NCI-H2171 (cell line): ENCODE measurements at places on chromosomes 13 and 19.
A peak's percentile ranks its signal among the peaks of the same experiment; 100 is the strongest.

DNA sequence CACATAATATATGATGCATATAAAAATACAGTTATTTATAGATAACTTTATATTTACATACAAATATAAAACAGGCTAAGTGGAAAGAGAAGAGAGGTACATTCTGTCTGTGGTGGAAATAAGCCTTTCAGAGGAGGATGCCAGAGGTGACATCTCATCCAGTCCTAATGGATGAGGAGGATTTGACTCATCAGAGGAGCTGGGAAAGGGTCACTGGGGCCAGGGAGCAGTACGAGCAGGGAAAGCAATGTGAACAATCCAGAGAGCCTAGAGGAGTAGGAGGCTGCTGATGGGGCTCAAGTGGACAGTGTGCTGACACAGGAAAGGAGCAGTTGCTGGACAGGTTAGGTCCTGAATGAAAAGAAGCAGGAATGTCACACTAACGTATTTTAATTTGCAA, 18.6 kb downstream of the NALCN start:
- DNase-seq, result no peak

DNA sequence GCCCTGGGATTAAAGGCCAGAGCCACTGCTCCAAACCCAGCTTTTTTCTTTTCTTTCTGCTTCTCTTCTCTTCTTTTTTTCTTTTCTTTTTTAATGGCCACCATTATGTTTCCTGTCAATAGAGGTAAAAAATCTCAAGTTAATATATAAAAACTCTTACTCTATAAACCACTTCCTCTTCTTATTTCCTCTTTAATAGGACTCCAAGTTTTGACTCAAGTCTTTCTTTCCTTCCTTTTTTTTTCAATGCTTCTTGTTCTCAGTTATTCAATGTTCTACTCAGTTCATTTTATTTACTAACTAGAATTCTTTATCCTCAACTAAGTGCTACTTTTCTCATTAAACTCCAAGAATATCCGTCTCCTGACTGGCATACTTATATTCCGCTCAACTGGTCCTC, 27.1 kb upstream of the MYCBP2 start:
- DNase-seq, result no peak

- DNase-seq, result no peak
Observed at GRCh38 chr13:30572859-30573275, 44.9 kb upstream of the USPL1 start.

GRCh38 chr13:30576528-30576927, 41.2 kb upstream of the USPL1 start:
- peak; percentile 72 for DNase-seq

DNA sequence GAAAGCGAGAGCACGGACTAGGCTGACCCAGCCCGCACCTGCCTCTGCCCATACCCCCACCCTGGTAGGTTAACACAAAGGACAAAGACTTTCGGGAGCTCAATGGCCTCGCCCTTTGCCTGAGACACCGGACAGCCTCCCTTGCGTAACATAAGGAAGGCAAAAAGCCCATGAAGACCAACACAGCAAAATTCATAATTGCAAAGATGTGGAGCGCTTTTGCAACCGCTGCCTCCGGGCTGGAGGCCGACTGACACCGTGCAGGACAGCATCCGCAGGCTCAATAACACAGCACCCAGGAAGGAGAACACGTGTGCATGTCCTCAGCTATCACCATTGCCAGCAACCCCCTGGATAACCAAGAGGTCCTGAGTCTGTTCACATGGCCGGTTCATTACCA, 15.4 kb downstream of the LILRA1 start:
- DNase-seq, result no peak

DNA sequence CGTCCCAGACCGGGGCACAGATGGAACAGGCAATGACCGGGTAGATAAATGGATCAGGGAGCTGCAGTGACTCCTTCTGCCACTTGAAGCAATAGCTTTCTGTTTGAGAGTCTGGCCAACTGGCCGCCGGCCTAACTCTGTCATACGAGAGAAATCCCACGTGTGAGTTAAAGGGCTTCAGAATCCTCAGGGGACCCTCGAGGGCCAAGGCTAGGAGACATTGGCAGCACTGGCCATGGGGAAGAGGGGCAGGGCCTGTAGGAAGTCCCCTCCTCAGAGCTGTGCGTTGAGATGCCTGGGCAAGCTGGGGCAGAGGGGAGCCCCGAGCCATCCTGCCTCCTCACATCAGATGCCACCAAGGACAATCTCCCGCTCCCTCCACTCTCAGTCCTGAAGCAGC, 51.6 kb downstream of the KLF2 start:
- DNase-seq, result no peak

DNA sequence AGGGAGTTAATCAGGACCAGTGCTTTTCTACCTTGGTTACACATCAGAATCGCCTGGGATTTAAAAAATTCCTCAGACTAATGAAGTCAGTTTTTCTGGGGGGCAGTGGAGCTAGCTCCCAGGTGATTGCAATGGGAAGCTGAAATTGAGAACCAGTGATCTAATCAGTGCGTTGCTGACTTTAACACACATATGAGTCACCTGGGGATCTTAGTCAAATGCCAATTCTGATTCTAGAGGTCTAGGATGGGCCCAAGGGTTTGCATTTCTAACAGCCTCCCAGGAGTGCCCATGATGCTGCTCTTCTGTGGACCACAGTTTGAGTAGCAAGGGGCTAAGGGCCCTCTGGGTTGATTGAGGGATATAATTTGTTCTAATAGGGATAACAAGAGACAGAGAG, 54.5 kb downstream of the KL start:
- no peak for DNase-seq

DNA sequence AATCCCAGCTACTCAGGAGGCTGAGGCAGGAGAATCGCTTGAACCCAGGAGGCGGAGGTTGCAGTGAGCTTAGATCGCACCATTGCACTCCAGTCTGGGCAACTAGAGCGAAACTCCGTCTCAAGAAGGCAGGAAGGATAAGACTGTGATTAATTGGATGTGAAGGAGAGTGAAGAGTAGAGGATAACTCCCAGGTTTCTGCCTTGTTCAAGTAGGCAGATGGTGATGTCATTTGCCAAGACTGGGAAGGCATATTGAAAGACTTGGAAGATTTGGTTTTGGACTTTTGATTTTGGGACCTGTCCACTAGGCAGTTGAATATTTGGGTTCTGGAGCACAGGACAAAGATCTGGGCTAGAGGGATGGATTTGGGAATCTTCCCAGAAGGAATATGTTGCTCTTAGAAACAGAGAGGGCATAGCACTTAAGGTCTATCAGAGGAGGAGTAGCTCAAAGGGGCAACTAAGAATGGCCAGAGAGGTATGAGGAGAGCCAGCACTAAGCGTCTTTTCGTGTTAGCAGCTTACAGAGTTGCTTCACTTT, 20.0 kb downstream of the GARRE1 start:
- DNase-seq, result no peak

GRCh38 chr19:53977991-53978731, 13.3 kb upstream of the CACNG6 start:
- DNase-seq, result no peak
